ENCODE measurements at places on chromosomes 16 and 17.

- no peak for DNase-seq
These were observed 35.1 kb downstream of the HLF start for GRCh38 chr17:55299890-55300289.

DNA sequence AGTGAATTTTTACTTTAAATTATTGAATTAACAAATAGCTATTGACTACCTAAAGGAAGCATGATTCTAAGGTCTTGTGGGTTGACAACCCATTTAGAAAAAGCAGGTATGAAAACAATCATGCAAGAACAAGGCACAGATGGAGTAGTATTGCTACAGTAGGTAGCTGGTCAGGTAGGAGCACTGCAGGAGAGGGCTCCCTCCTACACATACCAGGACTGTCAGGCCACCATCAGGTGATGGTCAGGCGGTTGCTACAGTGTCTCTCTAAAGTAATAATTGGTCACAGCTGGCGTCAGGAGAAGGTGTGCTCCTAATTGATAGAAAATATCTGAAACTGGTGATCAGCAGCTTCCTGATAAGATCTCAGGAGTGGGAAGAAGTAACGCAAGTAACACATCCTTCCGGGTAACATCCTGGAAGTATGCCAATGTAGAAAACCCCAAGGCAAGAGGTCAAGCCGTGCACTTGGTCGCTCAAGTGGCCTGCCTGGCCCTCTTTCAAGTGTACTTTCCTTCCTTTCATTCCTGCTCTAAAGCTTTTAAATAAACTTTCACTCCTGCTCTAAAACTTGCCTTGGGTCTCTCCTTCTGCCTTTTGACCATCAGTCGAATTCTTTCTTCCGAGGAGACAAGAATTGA, 486.5 kb downstream of the TMEM114 start:
- no peak for DNase-seq

- no peak for DNase-seq
These were observed 40.5 kb downstream of the FTO start for GRCh38 chr16:53744449-53744848.

DNA sequence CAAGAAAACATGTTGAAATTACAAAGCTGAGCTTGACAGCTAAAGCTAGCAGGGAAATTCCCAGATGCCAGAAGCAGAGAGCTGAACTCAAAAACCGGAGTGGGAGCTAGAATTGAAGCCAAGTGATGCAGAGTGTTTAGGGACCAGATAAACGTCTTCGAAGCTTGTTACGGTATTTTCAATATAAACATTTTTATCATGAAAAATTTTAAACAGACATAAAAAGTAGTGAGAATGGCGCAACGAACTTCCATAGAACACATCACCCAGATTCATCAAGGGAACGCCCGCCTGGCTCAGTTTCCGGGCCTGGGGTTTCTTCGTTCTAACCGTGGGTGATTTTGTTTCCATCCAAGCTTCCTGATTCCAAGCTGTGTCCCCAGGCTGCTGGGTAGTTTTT, 18.1 kb downstream of the SPNS2 start:
- no peak for DNase-seq

DNA sequence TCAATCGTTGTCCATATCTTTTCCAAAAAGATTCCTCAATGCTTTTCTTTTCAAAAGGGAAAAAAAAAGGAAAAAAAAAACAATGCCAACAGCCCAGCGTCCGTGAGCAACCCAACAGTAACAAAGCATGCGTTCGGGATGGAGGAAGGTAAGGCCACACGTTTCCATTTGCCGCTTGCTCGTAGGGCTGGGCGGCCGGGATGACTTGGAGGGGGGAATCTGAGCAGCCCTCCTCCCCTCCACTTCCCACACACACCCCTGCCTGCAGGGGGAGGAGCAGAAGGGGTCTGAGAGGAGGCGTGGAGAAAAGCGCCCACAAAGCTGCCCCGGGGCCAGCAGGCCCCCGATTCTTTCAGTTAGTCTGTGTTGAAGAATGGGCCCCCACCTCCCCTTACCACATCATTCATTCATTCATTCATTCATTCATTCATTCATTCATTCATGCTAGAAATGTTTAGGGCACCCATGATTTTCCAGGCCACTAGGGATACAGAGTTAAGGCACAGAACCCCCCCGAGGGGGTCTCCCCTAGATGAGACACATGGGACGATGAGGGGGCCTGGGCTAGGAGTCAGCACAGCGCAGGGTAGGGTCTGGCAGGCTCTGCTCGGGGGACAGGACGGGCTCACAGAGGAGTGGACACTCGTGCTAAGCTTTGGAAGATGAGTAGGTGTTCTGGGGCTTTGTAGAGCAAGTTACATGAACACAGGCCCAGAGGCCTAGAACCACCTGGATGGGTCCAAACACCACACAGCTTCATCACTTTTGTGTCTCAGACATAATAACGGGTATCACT, 10.9 kb upstream of the TBX2 start:
- DNase-seq, result no peak

DNA sequence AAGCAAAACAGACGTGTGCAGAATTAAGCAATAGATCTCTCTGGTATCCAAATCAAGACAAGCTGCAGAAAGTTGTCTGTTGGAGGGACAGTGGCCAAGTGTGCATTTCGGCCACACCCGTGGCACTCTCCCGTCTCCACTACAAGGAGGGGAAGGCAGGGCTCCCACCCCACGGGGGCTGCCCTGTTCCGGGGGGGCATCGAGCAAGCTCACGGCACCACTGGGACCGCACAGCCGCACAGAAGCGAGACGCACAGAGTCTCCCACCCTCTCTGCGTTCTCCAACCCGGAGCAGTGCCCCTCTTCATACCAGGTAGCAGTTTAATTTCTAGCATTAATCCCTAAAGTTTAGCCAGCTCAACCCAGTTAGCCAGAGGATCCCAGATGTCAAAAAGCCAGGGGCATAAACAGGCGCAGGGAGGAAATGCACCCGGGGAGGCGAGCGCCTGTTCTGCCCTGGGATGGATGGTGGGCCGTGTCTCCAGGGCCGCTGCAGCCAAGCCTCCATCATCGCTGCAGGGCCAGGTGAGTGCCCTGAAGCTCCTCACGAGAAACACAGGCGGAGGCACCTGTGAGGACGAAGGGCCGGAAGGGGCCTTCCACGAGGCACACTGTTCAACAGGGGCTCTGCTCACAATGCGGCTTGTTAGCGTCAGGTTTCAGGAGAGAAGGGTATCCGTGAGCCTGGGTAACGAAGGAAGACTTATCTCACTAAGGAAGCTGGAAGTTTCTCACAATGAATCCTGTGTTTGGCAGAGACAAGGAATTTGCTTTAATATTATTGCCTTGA, 42.1 kb upstream of the METRNL start:
- DNase-seq, result no peak

GRCh38 chr17:251531-251930, 70.1 kb upstream of the DOC2B start:
- DNase-seq, result no peak

- no peak for DNase-seq
These were observed 2103.5 kb downstream of the TP53TG3F start for GRCh38 chr16:35562919-35563318.

GRCh38 chr17:80274331-80274730, 13.7 kb downstream of the RNF213 start:
- no peak for DNase-seq

DNA sequence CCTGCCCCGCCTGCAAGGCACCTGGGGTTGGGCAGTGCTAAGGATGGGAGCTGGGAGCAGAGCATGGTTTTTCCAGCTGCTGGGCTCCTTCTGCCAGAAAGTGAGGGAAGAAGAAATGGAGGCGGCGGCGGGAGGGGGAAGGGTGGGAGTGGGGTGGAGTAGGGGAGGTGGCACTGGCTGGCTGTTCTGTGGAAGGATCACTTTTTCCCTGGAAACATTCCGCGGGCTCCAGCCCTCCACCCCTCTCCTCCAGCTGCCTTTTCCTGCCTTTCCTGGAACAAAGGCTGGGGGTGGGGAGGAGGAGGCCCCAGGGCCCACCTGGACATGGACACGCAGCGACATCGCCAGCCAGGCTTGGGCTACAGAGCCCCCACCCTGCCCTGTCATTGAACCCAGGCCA, 41.1 kb downstream of the CFAP20 start:
- DNase-seq, result no peak

- DNase-seq, result no peak
These were observed 174.3 kb downstream of the XYLT1 start for GRCh38 chr16:17296431-17296830.

DNA sequence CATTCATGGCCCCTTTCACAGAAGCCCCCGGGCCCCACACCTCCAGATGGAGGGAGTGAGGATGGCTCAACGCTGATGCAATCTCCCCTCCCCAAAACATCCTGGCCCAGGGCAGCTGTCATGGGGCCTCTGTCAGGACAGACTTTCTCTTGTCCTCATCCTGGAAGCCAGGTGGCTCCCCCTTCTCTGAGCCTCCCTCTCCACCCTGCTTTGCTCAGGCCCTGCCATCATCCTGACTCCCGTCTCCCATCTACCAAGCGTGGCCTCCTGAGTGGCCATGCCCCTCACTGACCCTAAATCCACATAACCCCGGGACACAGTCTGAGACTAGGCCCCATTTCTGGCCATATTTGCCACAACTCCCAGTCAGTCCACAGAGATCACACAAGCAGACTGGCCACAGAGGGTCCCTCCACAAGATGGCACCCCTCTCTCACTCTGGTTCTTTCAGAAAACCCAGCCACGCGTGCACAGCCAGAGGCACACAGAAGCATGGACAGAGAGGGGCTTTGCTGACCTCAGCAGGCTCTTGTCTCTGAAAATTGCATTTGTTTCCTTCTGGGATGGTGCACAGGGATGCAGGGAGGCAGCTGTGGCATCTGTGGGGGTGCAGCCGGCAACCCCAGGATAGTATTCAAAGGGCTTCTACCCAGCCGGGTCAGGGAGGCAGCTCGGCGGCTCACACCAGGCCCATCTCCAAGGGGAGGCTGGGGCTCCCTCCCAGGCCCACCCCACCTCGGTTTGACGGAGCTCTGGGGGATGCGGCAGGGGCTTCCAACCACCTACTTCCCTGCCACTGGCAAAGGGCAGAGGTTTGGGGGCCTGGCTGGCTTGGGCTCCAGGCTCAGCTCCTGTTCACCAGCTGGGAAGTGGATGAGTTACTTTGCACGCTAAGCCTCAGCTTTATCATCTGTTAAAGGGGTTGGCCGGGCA, 16.9 kb downstream of the DOC2B start:
- no peak for DNase-seq

DNA sequence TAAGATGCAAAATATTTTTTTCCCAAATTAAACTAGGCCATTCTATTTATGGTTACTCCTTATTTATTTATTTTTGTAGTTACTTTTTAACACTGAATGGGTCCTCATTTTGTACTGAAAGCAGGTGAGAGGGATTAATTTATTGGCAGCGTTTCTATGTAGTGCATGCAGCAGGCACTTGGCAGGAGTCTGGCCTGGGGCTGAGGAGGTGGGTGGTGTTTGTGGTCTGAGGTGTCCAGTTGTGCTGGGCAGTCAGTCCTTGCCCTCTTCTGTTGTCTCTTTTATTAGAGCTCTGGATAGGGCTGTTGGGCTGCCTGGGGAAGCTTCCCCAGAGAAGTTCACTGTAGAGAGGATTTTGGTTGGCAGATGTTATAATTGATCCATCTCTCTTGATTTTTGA, 12.7 kb downstream of the SEC14L1 start:
- no peak for DNase-seq

DNA sequence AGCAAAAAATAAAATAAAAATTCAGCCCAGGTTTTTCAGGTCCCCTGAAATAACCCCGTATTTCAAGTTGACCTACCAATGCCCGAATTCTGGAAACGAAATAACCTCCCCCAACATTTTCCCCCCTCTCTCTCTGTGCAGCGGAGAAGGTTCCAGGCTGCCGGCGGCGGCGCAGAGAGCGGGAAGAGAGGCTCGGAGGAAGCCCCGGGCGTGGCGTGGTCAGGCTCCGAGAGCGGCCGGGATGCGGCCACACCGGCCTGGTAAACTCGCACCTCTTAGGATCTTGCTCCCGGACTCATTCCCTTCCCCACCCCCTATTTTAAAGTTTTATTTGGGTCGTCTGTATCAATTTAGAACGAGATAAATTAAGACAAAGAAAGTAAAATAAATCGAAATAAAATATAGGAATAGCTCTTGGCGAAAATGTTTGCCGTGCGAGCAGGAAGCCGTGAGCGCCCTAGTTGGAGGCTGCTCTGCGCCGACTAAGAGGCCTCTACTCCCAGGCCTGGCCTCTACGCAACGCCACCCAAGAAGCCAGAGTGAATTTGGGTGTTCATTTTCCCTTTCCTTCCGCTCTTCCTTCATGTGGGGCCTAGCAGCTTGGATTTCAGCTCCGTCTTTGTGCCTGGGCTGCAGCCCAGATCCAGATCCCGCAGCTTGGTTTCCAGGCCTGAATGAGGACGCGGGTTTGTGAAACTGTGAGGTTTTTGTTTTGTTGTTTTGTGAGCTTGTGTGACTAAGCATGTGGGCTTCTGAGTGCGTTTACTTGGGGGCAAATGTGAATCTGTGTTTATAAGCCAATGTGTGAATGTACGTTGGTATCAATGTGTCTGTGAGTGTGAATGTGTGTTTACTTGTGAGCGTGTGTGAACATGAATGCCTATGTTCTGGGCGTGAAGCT, 1.5 kb upstream of the HOXB6 start:
- no peak for DNase-seq

GRCh38 chr16:87464691-87465300, 28.0 kb downstream of the ZCCHC14 start:
- DNase-seq, result no peak

DNA sequence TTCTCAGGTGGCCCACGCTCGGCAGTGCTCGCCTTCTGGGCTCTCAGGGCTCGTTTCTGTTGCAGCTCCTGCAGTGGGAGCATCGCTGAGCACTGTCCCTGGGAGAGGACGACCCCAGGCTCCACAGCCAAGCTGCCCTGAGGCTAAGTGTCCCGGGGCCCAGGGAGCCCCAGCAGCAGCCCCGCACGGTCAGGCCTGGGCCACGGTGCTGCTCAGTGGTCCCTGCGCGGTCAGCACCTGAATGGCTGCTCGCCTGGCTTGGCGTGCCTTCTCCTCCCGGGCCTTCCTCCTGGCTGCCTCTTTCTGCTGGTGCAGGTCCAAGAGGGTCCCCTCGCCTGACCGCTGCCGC, 23.3 kb downstream of the CEP131 start:
- DNase-seq, result no peak

All from activated gamma-delta T cell (primary cell).